ENCODE measurements at places on chromosomes 4 and X.

- no peak for DNase-seq
These were observed 64.3 kb upstream of the WDR17 start for GRCh38 chr4:176001151-176002006.

GRCh38 chr4:92254767-92255442 lies 48.9 kb upstream of the GRID2 start:
- DNase-seq, result no peak

GRCh38 chr4:48727666-48728459 lies 52.2 kb downstream of the FRYL start:
- DNase-seq, result no peak

GRCh38 chr4:169099771-169100180 lies 89.7 kb upstream of the CBR4 start:
- no peak for DNase-seq

- no peak for DNase-seq
These were observed 1016.5 kb downstream of the SH3BGRL start for GRCh38 chrX:82218361-82218760.

DNA sequence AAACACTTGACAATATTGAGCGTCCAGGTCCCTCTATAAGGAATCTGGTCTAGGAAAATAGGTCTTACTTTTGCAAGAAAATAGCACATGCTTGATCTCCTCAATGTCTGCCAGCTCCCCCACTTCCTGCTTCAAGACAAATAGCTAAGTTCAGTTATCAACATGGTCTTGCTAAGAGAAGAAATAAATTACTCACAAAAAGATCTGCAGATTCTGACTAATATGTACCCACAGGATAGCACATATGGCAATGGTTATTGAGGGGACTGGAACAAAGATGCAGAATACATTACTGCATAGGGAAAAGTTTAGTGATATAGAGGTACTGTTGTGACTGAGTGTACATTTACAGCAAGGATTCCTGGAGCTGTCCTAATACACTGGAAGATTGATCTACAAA lies 457.5 kb upstream of the GRID2 start:
- DNase-seq, result no peak
